ENCODE measurements at places on chromosomes 12 and 14. TPM values are rescaled to one million over a fixed set of nuclear protein-coding genes. Genes with fewer than 3 reads are reported as not detected.

ZC2HC1C gene
- 2.9 TPM for total RNA-seq

VIPAS39 gene
- total RNA-seq: 19.3 TPM

TSPAN31 gene
- total RNA-seq: 19.4 TPM

INSM2 gene
- not detected for total RNA-seq

NXPH4 gene
- total RNA-seq: 0.68 TPM

LBHD2 gene
- total RNA-seq: not detected

PUS7L gene
- total RNA-seq: 23.5 TPM

KIF26A gene
- 1.1 TPM for total RNA-seq

RERGL gene
- total RNA-seq: not detected

RNASE3 gene
- total RNA-seq: not detected

SDR9C7 gene
- not detected for total RNA-seq

GRCh38 chr14:54309615-54310014 lies 87.2 kb upstream of the CDKN3 start:
- H3K27ac ChIP-seq: no peak overlapping the region
- no peaks in the 10 kb centered on the region for H3K4me1 ChIP-seq
- H3K36me3 ChIP-seq: no peaks in the 10 kb centered on the region
- DNase-seq: no peak

DNA sequence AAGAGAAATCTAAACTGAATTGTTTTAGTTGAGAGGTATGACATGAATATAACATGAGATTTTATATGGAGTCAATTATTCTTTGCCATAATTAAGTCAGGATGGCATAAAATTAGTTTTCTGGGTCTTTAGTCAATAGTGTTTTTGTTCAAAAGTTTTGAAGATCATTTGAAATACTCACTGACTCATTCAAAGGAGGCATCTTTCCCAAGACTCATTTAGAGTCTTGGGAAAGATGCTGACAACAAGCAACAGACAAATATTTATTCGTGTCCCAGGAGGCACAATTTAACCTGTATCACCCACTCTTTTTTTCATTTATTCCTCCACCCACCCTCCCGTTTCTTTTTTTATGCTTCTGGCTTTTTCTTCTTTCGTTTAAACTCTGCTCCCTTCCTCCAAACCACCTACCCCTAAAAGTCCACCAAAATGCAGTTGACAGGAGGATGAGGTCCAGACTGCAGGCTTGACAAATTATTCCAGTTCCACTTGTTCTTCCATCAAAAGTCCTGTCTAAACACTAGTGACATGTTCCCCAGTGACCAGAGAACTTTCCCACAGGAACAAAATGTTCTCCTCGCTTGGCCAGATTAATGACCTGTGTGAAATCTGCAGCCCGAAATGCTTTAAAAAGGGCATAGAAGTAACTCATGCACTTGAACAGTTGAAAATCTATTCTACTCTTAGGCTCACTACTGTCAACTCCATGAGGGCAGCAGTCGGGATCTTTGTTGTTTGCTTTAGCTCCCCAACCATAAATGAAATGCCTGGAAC lies 43.3 kb upstream of the CSRP2 start:
- H3K27ac ChIP-seq: no peak overlapping the region
- no peak overlapping the region for H3K4me3 ChIP-seq
- DNase-seq: no peak
- H3K36me3 ChIP-seq: no peaks in the 10 kb centered on the region
- peaks cover 16% of the 10 kb centered on the region for H3K27me3 ChIP-seq
- H3K4me1 ChIP-seq: peaks cover 7% of the 10 kb centered on the region

- peaks cover 8% of the 10 kb centered on the region for H3K4me1 ChIP-seq
- H3K4me3 ChIP-seq: no peak overlapping the region
- DNase-seq: no peak
- no peak overlapping the region for H3K27ac ChIP-seq
Measured at GRCh38 chr12:52312086-52312485, 9.1 kb downstream of the KRT83 start.

- no peaks in the 10 kb centered on the region for H3K4me1 ChIP-seq
- H3K27ac ChIP-seq: no peak overlapping the region
- no peaks in the 10 kb centered on the region for H3K36me3 ChIP-seq
- H3K27me3 ChIP-seq: no peaks in the 10 kb centered on the region
- H3K4me3 ChIP-seq: no peak overlapping the region
Measured at GRCh38 chr12:75305412-75306332, 24.5 kb downstream of the CAPS2 start.

DNA sequence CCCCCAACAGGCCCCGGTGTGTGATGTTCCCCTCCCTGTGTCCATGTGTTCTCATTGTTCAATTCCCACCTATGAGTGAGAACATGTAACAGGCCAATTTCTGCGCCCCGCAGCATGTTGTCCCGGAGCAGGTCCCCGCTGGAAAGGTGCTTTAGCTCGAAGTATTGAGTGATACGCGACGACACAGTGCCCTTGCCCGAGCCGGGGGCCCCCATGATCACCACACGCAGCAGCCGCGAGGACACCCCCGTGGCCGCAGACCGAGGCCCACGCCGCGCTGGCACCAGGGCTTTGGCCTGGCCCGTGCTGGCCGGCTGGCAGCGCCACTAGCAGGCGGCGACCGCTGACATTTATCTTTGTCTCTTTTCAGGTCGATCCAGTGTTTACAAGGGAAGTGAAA lies 91.7 kb downstream of the GLT1D1 start:
- H3K36me3 ChIP-seq: no peaks in the 10 kb centered on the region
- H3K4me1 ChIP-seq: no peaks in the 10 kb centered on the region
- no peaks in the 10 kb centered on the region for H3K27me3 ChIP-seq

DNA sequence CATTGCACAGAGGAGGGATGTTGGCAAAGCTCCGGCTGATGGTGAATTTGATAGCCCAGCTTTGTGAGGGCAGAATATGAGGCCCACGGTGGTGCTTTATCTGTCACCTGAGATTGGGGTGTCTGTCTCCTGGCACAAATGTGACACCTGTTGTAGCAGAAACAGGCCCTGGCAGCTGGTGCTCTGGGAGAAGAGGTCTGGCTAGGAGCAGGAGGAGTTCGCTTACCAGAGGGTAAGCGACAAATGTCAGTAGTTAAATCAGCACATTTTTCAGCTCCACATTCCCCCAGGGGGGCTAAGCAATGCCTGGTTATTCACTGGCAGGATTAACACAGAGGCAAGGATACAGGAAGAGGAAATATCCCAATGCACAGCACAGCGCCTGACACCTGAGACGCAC lies 71.1 kb downstream of the B4GALNT3 start:
- H3K4me1 ChIP-seq: no peaks in the 10 kb centered on the region
- no peaks in the 10 kb centered on the region for H3K36me3 ChIP-seq
- H3K27ac ChIP-seq: no peak overlapping the region
- no peak for DNase-seq
- no peak overlapping the region for H3K4me3 ChIP-seq

DNA sequence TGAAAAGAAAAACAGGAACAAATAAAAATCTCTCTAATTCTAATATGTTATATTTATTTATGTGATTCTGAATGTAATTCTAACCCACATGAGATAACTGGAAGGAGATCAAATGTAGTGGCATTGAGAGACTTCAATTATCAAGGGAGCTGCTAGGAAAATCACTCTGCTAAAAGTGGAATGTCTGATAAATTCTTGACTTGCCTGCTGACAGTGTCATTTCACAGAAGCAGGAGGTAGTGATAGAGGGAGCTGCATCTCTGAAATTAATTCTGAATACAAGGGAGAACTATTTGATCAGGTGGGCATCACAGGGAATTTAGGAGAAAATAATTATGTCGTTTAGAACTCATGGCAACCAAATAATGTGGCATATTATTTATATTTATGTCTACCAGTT lies 303.6 kb downstream of the BCAT1 start:
- H3K4me1 ChIP-seq: no peaks in the 10 kb centered on the region
- peaks cover 3% of the 10 kb centered on the region for H3K27me3 ChIP-seq
- DNase-seq: no peak

- no peak for DNase-seq
- no peaks in the 10 kb centered on the region for H3K36me3 ChIP-seq
- H3K27me3 ChIP-seq: no peaks in the 10 kb centered on the region
- H3K4me1 ChIP-seq: no peaks in the 10 kb centered on the region
Measured at GRCh38 chr14:89114109-89114508, 289.7 kb downstream of the TTC8 start.

DNA sequence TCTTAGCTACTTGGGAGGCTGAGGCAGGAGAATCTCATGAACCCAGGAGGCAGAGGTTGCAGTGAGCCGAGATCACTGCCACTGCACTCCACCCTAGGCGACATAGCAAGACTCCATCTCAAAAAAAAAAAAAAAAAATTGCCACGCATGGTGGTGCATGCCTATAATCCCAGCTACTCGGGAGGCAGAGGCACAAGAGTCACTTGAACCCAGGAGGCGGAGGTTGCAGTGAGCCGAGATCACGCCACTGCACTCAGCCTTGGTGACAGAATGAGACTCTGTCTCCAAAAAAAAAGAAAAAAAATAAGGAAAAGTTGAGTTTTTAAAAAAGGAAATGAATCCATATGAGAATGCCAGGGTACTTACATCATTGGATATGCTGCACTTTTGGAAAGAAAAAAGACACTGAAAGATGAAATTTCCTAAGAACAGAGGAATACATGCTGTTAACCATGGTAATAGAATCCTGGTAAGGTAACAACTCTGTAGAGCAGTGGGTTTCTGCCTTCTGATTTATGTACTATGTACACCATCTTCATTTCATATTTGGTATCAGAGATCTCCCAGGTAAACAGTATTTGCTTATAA lies 222.7 kb downstream of the ERC1 start:
- H3K4me3 ChIP-seq: no peak overlapping the region
- peaks cover 8% of the 10 kb centered on the region for H3K4me1 ChIP-seq
- peaks cover 3% of the 10 kb centered on the region for H3K36me3 ChIP-seq
- DNase-seq: no peak
- H3K27me3 ChIP-seq: no peaks in the 10 kb centered on the region
